ENCODE measurements at places on chromosomes 2 and 18.
A peak's percentile ranks its signal among the peaks of the same experiment; 100 is the strongest.

- no peak for DNase-seq
Measured at GRCh38 chr2:7819316-7819715, 862.5 kb upstream of the ID2 start.

- no peak for DNase-seq
Measured at GRCh38 chr2:48199070-48199469, 292.8 kb upstream of the FBXO11 start.

DNA sequence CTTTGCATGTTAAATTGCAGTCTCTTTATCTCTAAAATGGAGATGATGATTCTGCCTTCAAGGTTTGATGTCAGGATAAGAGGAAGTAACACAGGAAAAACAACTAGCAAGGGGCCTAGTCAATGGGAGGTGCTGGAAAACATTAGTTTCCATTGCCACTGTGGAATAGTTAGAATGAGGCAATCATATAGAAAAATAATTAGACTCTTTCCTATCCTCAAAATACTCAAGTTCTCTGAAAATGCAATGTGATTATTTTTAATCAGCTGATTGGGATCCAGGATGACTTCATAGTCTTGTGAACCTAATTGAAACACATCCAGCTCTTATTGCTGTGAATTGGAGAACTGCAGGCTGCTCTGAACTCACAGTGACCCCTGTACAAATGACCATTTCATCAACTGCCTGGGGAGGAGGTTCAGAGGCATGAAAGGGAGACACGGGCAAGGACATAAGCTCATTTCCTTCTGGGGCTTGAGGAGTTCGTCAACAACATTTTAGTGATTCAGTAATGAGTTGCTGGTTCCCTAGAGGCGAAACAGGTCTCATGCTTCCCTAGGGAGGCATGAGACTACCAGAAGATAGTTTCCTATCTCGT is 422.5 kb downstream of the LPIN1 start:
- no peak for DNase-seq

- no peak for DNase-seq
Measured at GRCh38 chr2:208064220-208064961, 39.1 kb upstream of the PLEKHM3 start.

DNA sequence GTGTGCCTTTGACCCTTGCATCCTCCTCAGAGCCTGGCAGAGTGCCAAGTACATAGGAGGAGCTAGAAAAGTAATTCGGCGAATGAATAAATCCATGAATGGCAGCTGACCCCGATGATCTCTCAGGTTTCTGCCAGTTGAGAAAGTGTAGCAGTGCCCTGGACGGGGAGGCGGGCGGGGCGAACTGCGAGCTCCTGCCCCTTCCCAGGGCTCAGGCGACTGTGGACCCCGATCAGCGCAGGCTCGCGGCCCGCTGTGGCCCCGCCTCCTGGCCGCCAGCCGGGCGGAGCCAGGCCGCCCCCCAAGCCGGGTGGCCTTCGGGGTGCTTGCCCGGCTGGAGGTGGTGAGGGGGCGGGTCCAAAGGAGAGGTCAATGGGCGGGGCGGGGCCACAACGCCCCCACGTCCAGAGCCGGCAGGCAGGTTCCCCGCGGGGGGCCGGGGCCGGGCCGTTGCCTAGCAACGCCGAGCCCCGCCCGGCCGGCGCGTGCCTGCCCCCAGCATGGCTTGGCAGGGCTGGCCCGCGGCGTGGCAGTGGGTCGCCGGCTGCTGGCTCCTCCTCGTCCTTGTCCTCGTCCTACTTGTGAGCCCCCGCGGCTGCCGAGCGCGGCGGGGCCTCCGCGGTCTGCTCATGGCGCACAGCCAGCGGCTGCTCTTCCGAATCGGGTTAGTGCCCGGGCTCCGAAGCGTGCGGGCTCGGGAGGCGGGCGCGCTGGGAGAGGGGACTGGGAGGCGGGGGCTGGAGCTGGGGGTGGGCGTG is 30.6 kb upstream of the TMBIM1 start:
- peak; percentile 22 for DNase-seq

DNA sequence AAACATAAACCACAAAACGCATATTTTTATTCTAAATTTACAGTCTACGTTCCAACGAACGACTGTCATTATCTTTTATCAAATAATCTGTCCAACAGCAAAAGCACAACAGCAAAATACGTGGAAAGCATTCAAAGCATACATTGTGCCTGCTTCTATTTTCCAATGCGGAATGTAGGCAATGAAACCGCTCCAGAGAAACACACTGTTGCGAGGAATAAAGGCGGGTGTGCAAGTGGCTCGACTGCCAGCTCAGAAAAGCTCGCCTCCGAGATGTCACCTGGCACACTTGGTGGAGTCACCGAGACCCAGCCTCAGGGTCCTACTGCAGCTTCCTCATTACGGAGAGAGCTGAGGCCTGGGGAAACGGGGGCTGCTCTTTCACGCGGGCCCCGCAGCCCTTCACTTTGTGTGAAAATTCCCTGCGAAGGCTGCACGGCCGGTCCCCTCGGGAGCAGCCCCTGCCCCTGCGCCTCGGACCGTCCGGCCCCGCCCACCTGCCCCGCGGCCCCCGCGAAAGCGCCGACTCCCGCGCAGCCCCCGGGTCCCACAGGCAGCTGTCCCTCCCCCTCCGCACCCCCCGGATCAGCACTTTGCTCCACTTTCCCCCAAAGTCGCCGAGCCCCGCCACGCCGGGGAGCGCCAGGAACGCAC is 752 bp downstream of the MGAT4A start:
- peak; percentile 38 for DNase-seq

DNA sequence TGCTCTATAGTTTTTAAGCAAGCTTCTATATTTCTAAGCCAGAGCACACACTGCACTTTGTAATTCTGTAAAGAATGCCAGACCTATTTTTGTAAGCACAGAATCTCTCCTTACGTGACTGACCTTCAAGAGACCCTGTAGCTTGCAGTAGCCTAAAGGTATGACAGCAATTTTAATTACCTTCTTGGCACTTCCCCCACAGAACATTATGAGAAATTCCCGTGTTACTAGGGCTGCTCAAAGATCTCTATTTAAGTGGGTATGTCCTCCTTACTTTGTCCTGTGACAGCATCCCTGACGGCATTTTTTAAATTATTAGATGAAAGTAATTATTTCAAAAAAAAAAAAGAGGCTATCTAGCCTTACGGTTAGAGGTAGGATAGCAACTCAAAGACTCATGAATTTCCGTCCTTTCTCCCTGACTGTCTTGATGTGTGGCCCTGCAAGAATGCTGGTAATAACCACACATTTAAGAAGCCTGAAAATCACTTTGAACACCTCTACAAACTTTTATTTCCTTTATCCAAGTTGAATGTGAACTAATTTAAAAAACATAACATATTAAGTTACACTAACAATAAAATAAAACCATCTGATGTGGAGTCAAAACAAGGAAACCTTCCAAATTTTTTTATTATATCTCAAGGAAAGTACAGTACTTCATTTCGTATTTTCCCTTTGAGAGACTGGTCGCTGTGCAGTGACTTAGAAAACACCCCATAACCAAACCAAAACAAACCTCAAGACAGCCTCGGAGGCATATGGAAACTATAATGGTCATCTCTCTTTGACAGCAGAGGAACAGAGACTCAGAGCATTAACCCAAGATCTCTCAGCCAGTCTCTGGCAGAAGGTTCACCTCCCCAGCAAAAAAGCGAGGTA is 54.9 kb downstream of the THUMPD2 start:
- DNase-seq, result no peak

DNA sequence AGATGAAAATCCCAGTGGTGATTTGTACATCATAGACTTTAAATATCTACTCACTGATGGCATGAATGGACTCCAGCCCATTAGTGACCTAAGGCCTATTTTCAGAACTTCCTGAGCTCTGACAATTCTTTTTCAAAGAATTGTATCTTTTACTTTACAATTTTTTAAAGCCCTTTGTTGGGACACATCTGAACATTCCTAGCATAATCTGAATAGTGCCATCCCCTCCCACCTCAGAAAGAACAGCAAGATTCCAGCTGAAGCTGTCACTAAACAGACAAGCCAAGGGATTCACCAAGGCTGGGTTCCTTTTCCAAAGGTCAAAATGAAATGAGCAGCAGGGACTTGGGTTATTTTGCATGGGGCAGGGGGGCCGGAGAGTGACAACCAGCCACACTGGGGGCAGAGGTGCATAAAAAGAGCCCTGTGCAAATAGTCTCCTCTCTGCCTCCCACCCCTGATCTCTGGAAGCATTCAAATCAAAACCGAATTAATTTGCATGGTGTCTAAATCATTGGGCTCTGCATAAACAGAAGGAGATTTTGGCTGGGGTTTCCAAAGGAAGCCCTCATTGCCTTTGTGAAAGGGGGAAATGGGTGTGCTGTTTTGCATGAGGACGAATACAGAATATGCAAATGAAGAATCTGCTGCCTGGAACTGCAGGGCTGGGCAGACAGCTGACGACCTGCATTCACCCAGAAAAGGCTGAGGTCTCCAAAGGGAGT is 17.2 kb downstream of the EPHA4 start:
- no peak for DNase-seq

DNA sequence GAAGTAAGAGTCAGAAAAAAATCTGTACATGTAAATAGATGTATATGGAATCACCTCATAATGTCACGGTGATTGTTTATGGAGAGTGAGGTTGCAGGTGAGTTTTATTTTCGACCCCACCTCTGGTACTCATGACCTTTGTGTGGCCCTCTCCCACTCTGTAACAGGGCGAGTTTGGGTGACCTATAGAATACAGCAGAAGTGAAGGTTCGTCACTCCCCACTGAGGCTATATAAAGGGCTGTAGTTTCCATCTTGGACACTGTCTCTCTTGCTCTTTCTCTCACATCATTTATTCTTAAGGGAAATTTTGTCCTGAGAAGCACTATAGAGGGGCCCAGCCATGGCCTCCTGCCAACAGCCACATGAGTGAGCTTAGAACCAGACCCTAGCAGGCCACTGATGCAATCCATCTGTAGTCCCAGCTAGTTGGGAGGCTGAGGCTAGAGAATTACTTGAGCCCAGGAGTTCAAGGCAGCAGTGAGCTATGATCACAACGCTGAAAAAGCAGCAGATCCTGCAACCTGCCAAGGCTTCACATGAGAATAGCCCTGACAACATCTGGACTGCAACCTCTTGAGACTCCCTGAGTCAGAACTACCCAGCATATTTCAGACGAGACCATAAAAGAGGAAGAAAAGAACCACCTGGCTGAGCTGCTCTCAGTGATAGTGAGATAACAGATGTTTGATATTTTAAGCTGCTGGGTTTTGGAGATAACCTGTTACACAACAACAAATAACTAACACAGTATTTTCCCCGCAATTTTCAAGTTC is 74.3 kb upstream of the SLC1A4 start:
- DNase-seq, result no peak

DNA sequence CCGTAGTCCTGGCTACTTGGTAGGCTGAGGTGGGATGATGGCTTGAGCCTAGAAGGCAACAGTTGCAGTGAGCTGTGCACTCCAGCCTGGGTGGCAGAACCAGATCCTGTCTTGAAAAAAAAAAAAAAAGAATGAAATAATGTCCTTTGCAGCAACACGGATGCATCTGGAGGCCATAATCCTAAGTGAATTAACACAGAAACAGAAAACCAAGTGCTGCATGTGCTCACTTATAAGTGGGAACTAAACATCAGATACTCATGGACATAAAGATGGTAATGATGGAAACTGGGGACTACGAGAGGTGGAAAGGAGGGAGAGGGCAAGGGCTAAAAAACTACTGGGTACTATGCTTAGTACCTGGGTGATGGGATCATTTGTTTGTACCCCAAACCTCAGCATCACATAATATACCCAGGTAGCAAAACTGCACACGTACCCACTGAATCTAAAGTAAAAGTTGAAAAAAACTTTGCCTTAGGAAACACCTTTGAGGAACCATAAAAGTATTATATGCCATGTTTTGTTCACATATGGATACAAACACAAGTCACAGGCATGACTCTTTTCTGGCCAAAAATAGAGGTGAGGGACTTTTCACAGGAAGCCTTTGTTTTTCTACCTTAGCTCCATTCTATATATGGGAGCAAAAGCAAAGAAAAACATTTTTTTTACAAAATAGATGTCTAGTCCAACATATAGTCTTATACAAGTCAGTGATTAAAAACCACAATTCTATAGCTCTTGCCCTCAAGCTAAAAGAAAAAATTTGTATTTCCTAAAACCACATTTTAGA is 36.6 kb downstream of the GPR155 start:
- DNase-seq, result no peak

GRCh38 chr2:121649149-121649595 is at the start of gene CLASP1:
Gene CLASP1 (minus strand): TSS chr2:121649462. CDS start chr2:121605895, 43,567 bp downstream.
- DNase-seq, result no peak

DNA sequence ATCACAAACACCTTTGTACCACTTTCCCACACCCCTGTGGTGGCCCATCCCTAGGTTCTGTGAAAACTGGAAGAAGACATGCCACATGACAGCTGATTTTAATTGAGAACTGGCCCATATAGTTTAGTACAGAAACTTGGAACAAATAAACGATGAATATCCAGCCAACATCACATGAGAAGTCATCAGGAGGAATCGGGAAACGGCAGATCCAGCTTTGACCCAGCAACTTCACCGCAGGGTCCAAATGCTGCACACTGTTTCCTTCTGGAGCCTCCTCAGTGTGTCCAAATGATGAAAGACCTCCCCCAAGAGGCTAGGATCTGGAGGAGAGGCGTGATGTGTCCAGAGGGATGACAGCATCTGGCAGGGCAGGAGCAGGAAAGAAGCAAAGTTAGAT is 75.5 kb downstream of the COPS8 start:
- DNase-seq, result no peak

- no peak for DNase-seq
Measured at GRCh38 chr2:9944330-9944758, 7.1 kb upstream of the GRHL1 start.

DNA sequence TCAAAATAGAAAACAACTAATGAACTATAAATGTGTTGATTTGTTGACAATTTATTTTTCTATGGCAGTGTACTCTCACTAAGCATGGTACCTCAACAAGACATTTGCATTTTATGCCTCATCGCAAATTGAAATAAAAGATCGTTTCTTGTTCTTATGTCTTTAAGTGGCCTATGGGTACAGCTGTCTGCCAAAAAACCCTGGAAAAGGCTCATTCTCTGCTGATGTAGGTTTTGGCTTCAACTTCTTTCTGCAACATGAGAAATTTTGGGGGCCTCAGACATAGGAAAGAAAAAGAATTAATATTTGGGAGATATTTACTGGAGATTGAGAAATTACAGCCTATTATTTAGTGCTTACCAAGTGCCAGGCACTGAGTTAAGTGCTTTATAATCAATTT is 205.1 kb upstream of the DPP10 start:
- DNase-seq, result no peak

- DNase-seq, result no peak
Measured at GRCh38 chr18:22839340-22839821, 93.7 kb upstream of the RBBP8 start.

- no peak for DNase-seq
Measured at GRCh38 chr2:50102383-50102782, 929.5 kb downstream of the NRXN1 start.

DNA sequence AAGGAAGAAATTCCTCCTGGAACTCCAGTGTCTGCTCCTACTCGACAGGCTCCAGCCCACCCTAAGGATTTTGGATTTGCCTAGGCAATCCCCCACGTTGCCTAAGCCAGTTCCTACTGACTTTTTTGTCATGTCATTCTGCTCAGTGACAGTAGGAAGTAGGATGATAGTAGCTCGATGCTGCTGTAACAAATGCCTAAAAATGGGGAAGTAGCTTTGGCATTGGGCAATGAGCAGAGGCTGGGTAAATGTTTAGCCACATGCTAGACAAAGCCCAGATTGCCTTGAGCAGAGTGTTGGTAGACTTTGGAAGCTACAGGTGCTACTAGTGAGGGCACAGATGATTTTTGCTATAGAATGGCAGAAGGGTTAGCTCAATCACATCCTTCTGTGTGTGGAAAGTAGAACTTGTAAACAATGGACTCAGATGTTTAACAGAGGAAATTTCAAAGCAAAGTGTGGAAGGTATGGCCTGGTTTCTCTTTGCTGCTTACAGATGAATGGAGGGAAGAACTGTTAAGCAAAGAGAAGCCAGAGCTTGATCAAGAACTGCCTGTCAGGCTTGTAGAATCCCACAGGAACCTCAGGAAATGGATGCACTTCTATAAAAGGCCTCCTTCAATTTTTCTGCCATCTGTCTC is 154.8 kb downstream of the RNF144A start:
- no peak for DNase-seq
